AG04450 (cell line): ENCODE measurements at places on chromosomes 13 and 19.

DNA sequence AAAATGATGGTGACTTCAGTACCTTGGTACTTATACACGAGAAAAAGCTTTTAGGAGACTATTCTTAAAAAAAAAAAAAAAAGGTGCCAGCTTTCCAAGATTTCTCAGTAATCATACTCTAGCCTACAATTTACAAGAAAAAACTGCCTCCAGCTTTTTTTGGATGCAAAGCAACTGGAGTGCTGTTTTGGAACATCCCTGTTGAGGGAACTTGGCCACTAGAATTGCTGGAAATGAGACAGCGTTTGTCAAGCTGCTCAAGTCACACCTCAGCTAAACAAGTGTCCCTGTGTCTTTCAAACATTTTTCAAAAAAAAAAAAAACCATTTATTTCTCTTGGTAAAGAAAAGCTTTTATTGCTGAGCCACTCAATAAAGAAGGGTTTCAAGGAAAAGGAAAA is 413.1 kb upstream of the ARGLU1 start:
- DNase-seq = no peak

GRCh38 chr19:18245297-18245696 is 19.1 kb upstream of the PDE4C start:
- DNase-seq = no peak

- DNase-seq = no peak
Measured at GRCh38 chr19:8001651-8001994, 3.8 kb downstream of the ELAVL1 start.

DNA sequence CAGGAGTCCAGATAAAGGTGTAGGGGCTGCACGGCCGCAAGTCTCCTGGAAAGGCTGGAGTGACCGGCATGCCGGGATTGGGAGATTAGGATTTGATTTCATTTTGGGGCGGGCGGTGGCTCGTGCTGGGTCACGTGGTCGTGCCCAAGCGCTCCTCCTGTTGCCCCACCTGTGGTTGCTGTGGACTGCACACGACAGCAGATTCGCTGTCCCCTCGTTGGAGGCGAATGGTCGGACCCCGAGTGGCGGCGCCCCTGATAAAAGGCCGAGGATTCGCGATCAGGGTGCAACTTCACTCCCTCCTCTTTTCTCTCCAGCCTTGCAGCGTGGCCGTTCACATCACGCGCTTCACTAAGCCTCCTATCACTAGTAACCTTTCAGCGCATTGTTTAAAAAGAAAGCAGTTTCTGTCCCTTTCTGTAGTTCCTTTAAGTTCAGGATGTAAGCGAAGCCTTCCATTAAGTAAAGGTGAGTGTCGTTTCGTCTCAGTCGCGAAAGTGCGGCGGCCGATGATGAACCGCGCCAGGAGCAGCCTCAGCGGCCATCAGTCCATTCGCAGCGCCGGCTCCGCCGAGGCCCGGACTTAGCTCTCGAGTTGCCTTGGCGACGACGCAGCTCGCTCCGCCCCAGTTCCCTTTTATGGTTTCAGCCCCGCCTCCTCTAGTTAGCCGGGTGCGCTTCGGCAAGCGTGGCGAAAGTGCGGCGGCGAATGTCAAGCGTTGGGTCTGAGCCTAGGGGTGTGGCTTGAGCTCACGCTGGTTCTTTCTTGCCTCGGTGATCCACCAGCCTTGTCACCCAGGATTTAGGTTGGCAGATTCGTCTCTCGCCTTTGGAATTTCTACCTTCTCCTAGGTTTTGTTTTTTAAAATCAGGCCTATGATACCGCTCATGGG is 1.7 kb upstream of the PPP1R37 start:
- DNase-seq = peak; percentile 98

GRCh38 chr19:29480507-29480906 is 45.3 kb upstream of the VSTM2B start:
- no peak for DNase-seq

GRCh38 chr13:61276401-61276800 is 139.2 kb downstream of the PCDH20 start:
- no peak for DNase-seq

GRCh38 chr13:50608370-50608769 is 235.1 kb downstream of the DLEU7 start:
- DNase-seq = no peak

DNA sequence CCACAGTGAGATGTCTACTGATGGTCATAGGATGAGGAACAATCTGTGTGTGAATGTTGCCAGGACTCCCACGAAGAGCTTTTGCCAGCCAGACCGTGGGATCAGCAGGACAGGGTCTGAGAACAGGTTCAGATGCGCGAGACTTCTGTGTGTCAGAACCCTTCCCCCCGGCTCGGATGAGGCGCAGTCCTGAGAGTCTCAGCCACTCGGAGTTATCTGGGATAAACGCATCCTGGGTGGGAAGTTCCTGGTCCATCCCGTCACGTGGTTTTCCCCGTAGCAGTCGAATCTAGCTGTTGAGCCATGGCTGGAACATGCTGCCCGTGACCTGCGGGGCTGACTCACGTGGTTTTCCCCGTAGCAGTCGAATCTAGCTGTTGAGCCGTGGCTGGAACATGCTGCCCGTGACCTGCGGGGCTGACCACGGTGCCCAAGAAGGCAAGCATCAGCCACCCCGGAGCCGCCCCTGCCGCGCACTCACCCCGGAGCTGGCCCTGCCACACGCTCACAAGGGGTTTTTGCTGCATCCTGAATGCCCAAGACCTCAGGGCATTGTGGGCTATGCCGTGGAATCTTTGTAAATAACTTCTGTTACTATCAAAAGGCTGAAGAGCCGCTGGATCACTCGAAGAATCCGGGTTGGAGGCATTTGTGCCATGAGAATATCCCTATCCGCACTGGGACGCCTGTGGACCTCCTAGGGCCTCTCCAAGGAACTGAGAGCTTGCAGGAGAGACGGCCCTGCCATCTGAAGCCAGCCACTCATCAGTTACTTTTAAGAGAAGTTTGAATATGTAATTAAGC is 130.8 kb upstream of the MCF2L start:
- DNase-seq = no peak

DNA sequence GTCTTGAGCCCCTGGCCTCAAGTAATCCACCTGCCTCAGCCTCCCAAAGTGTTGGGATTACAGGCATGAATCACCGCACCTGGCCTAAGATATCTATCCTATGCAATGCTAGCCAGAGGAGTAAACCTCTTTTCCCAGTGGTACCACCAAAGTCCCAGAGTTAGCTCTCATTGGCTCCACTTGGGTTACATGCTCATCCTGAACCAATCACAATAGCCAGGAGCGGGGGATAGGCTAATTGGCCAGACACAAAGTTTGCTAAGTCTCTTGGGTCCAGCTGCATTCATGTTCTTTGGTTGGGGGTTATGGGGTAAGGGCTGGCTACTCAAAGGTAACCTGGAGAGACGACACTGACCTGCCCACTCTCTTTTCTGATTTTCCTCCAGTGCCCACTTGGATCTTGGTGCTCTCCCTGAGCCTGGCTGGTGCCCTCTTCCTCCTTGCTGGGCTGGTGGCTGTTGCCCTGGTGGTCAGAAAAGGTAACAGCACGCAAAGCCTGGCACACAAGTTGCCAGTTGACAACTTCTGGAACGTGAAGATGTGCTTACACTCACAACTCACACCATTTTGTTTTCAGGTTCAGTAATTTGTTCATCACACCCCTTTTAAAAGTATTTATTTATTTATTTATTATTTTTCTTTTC is 7.8 kb downstream of the C19orf38 start:
- DNase-seq = no peak

DNA sequence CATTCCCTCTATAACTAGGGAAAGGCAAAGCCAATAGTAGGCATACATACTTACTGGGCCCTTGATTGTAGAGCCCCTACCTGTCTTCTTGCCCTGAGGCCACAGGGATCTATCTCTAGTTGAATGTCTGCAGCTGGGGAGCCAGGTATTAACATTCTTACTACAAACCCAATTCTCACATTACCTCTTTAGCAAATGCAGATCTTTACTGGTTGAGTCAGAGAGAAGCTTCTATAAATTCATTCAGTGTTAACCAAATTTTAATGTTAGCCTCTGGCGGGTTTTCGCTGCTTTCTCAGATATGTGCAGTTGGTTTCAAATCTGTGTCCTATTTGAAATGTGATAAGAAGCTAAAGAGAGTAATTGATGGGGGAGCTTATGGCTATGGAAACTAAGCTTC is 43.2 kb downstream of the SERTM1 start:
- DNase-seq = no peak

DNA sequence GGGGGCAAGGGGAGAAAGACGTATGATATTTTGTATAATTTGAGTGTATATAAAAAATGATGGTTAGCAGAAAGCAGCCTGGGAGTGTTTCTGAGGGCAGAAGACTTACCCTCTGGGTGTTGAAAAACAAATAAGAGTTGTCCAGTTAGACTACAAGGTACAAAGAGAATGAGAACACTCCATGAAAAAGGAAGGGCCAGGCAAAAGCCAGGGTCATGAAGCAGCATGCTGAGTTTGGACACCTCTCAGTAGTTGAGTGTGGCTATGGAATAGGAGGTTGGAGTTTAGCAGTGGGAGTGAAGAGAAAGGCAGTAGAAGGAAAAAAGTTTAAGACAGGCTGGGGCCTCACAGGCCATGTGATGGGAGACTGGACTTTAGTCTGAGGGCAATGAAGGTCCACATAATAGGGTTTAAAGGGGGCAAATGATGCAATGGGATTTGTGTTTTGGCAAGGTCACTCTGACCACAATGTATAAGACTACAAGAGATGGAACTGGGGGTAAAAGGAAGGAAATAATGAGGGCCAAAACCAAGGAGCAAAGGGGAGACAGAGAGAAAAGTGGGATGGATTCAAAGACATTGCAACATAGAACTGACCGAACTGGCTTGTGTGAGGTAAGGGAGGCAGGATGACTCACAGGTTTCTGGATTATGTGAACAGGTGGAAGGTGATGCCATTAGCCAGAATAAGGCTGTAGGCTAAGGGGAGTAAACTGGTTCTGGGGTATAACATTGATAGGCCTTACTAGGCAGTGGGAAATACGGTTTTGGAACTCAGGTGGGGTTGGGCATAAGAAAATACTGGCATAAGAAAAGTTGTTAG is 76.6 kb downstream of the SERP2 start:
- no peak for DNase-seq

DNA sequence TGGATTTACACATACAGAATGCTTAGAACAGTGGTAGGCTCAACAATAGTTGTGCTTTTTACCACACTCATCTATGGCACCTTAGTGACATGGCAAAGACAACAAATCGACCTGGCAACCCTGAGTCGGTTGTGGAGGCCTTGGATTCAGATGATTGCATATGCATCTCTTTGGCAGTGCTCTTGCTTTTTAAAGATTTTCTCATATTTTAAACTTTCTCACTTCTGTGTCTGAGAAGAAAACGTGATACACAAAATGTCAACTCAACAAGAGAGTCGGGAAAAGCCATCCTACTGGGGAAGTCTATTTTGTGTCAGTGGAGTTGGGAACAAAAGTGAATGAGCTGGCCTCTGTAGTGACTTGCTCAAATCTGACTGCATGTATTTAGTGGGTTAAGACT is 85.8 kb downstream of the ATP8A2 start:
- DNase-seq = no peak

- DNase-seq = peak; percentile 78
Measured at GRCh38 chr13:30388406-30389283, 33.6 kb upstream of the UBE2L5 start.

GRCh38 chr19:12825254-12826131 is 8.9 kb downstream of the RTBDN start:
- DNase-seq = no peak

- no peak for DNase-seq
Measured at GRCh38 chr13:22081430-22081829, 410.6 kb downstream of the FGF9 start.

- no peak for DNase-seq
Measured at GRCh38 chr19:16342002-16342715, 17.5 kb downstream of the KLF2 start.

DNA sequence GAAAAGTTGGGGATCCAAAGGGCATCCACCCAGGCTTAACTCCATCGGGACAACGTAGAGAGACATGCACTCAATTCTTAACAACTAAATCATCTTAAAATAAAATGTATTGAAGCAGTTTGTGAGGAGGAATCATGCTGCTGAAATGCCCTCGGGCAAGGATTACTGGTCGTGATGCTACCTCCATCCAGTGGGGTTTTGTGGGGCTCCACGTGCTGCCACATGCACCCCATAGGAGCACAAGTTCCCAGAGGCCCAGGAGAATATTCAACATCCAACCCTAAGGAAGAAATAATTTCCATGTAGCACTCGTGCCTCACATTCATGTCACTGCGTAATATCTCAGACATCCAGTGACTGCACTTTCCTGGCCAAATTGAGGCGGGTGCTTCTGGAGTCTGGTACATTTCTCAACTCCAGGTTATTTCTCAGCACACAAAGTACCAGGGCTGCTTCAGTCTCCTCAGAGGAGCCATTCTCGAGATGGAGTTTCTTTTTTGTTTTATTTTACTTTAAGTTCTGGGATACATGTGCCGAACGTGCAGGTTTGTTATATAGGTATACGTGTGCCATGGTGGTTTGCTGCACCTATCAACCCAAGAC is 429.8 kb downstream of the FOXO1 start:
- no peak for DNase-seq

GRCh38 chr19:32287811-32288227 is 57.6 kb upstream of the ZNF507 start:
- peak; percentile 10 for DNase-seq

GRCh38 chr19:1871140-1871597 is 7.8 kb upstream of the KLF16 start:
- no peak for DNase-seq

DNA sequence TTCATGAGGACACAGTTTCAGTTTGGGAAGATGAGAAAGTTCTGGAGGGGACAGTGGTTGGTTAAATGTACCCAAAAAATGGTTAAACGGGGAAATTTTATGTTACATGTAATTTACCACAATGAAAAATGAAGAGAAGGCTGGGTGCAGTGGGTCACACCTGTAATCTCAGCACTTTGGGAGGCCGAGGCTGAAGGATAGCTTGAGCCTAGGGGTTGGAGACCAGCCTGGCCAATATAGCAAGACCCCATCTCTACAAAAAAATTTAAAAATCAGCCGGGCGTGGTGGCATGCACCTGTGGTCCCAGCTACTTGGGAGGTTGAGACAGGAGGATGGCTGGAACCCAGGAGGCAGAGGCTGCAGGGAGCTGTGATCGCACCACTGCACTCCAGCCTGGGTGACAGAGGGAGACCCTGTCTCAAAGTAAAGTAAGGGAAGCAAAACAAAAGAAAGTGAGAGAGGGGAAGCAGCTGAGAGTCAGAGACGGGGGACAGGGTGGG is 17.2 kb downstream of the GNG7 start:
- no peak for DNase-seq

- DNase-seq = peak; percentile 6
Measured at GRCh38 chr19:21848706-21849105, 12.7 kb upstream of the ZNF43 start.

GRCh38 chr13:41611385-41611784 is 154.0 kb downstream of the RGCC start:
- DNase-seq = no peak

GRCh38 chr19:40663695-40664692 is 26.5 kb downstream of the NUMBL start:
- no peak for DNase-seq
